HFFc6 (cell line): ENCODE measurements at places on chromosomes 6 and 20.

- H3K36me3 ChIP-seq = peaks cover 8% of the 10 kb centered on the region; the same call in 1 of the 2 replicates
- H3K27ac ChIP-seq = no peak overlapping the region
- H3K27me3 ChIP-seq = no peaks in the 10 kb centered on the region
- DNase-seq = no peak
These were observed 12.9 kb downstream of the FARS2 start for GRCh38 chr6:5274231-5274630.

- H3K4me3 ChIP-seq = peak overlapping the region; percentile 99
- H3K27ac ChIP-seq = peak overlapping the region; percentile 99
- peaks cover 31% of the 10 kb centered on the region for H3K4me1 ChIP-seq
- H3K27me3 ChIP-seq = peaks cover 17% of the 10 kb centered on the region
- H3K36me3 ChIP-seq = peaks cover 13% of the 10 kb centered on the region; the same call in 1 of the 2 replicates
These were observed 649 bp upstream of the RGL2 start for GRCh38 chr6:33299237-33299944.

DNA sequence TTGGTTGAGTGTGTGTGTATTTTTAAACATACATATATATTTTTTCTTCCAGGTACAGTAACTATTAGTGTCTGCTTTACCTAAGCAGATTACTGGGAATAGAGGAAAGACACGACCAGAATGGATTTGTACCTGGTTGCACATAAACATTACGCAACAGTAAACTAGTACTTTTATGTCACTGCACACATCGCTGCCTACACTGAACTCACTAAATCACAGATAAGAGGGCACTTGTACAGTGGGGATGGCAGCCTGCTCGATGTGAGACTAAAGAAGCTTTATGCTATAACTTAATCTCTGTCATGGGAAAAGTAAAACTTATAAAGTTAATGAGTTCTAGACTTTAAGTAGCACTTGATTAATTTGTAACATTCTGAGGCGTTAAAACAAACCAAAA lies 89.5 kb upstream of the SIM1 start:
- no peaks in the 10 kb centered on the region; the same call in 1 of the 2 replicates for H3K27me3 ChIP-seq
- no peak overlapping the region for H3K4me3 ChIP-seq
- H3K4me1 ChIP-seq = peaks cover 36% of the 10 kb centered on the region
- peaks cover 12% of the 10 kb centered on the region; the same call in 1 of the 2 replicates for H3K36me3 ChIP-seq
- no peak for DNase-seq
- no peak overlapping the region for H3K27ac ChIP-seq

DNA sequence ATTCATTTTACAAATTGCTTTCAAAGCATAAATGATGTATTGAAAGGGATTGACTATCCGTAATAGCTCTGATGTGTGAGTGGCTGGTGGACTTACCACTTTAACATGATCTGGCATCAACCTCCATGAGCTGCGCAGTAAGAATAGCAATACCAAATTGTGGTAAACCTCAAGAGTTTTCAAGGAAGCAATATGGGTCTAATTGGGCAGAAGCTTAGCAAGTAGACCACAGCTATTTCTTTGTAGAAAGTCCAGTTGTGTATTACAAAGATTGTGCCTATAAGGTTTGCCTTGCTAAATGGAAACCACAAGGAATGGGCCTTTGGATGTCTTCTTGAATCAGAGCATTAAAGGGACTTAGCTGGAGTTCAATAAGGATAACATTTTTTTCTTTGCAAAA lies 736.6 kb downstream of the KIF16B start:
- no peak for DNase-seq
- H3K27me3 ChIP-seq = no peaks in the 10 kb centered on the region; the same call in 1 of the 2 replicates
- no peaks in the 10 kb centered on the region for H3K4me1 ChIP-seq
- H3K36me3 ChIP-seq = no peaks in the 10 kb centered on the region

- H3K4me1 ChIP-seq = no peaks in the 10 kb centered on the region
- peaks cover 16% of the 10 kb centered on the region for H3K27me3 ChIP-seq
- H3K27ac ChIP-seq = no peak overlapping the region
These were observed 24.0 kb upstream of the NPBWR2 start for GRCh38 chr20:64131406-64131805.

GRCh38 chr20:21228511-21228910 lies 74.6 kb upstream of the XRN2 start:
- peaks cover 27% of the 10 kb centered on the region for H3K4me1 ChIP-seq
- no peak overlapping the region for H3K4me3 ChIP-seq
- no peaks in the 10 kb centered on the region for H3K36me3 ChIP-seq
- H3K27me3 ChIP-seq = no peaks in the 10 kb centered on the region

DNA sequence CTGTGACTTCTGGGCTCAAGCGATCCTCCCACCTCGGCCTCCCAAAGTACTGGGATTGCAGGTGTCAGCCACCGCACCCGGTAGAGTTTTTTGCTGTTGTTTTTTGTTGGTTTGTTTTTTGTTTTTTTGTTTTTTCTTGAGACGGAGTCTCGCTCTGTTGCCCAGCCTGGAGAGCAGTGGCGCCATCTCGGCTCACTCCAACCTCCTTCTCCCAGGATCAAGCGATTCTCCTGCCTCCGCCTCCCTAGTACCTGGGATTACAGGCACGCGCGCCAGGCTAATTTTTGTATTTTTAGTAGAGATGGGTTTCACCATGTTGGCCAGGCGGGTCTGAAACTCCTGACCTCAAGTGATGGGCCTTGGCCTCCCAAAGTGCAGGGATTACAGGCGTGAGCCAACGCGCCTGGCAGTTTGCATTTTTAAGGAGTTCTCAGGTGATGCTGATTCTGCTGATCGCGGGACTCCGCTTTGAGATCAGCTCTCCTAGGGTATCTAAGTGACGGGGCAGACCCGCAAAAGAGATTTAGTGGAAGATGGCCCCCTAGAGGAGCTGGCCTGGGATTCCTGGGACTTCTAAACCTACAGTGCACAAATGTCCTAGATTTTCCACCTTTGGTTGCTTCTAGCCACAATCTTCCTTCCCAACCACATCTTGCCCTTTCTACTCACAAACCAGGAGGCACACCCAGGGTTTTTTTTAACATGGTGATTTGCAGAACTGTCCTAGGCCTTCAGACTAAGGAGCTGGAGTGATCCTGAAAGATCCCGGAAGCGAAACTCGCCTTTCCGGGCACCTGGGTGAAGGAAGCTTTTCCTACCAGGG lies 45.2 kb downstream of the DPPA5 start:
- peak overlapping the region; percentile 97 for H3K27ac ChIP-seq
- DNase-seq = no peak
- no peaks in the 10 kb centered on the region; the same call in 1 of the 2 replicates for H3K27me3 ChIP-seq

DNA sequence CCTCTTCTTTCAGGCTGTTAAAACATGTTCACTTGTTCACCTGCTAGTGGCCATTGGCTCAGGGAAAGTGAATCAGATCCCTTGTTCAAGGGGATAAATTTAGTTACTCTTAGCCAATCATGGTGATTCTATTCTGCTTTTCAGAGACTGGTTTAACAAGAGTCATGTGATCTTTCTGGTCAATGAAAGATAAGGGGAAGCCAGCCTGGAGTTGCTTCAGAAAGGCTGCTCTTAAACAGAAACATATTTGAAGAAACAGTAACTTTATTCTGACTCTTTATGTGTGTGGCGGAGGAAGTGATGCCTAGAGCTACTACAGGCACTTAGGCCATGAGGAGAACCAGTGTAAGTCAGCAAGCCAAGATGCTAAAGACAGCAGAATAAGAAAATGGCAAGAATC lies 28.1 kb upstream of the AHI1 start:
- no peak overlapping the region for H3K27ac ChIP-seq
- peaks cover 2% of the 10 kb centered on the region; the same call in 1 of the 2 replicates for H3K27me3 ChIP-seq
- H3K4me3 ChIP-seq = no peak overlapping the region
- peaks cover 27% of the 10 kb centered on the region for H3K4me1 ChIP-seq
- DNase-seq = no peak

- no peak for DNase-seq
- peaks cover 9% of the 10 kb centered on the region for H3K36me3 ChIP-seq
- H3K4me1 ChIP-seq = peaks cover 36% of the 10 kb centered on the region
These were observed 89.9 kb downstream of the TULP4 start for GRCh38 chr6:158402184-158402583.

- peak overlapping the region; percentile 81 for H3K27ac ChIP-seq
- H3K27me3 ChIP-seq = no peaks in the 10 kb centered on the region
- H3K4me1 ChIP-seq = peaks cover 96% of the 10 kb centered on the region
- H3K36me3 ChIP-seq = peaks cover 9% of the 10 kb centered on the region
- peak overlapping the region; percentile 59 for H3K4me3 ChIP-seq
These were observed 607.3 kb upstream of the CITED2 start for GRCh38 chr6:139981768-139982181.

- DNase-seq = no peak
- H3K36me3 ChIP-seq = no peaks in the 10 kb centered on the region
- no peaks in the 10 kb centered on the region for H3K4me1 ChIP-seq
These were observed 16.7 kb upstream of the NCOA6 start for GRCh38 chr20:34842143-34842542.

GRCh38 chr20:7806831-7807230 lies 133.4 kb downstream of the HAO1 start:
- no peaks in the 10 kb centered on the region for H3K27me3 ChIP-seq
- H3K4me1 ChIP-seq = no peaks in the 10 kb centered on the region
- H3K36me3 ChIP-seq = no peaks in the 10 kb centered on the region
- no peak overlapping the region for H3K27ac ChIP-seq

GRCh38 chr6:18931086-18931485 lies 543.9 kb downstream of the RNF144B start:
- DNase-seq = no peak
- peaks cover 1% of the 10 kb centered on the region; the same call in 1 of the 2 replicates for H3K27me3 ChIP-seq
- H3K4me3 ChIP-seq = no peak overlapping the region

GRCh38 chr20:61765871-61766654 lies 299.6 kb downstream of the TAF4 start:
- H3K27me3 ChIP-seq = peaks cover 2% of the 10 kb centered on the region; the same call in 1 of the 2 replicates
- H3K4me3 ChIP-seq = no peak overlapping the region
- H3K27ac ChIP-seq = no peak overlapping the region
- no peak for DNase-seq
- H3K36me3 ChIP-seq = no peaks in the 10 kb centered on the region
- H3K4me1 ChIP-seq = no peaks in the 10 kb centered on the region

- peak overlapping the region; percentile 96 for H3K27ac ChIP-seq
- H3K4me1 ChIP-seq = peaks cover 71% of the 10 kb centered on the region
These were observed 32.7 kb downstream of the ILRUN start for GRCh38 chr6:34663831-34664255.

- peak overlapping the region; percentile 31; the same call in 1 of the 2 replicates for H3K4me3 ChIP-seq
- H3K4me1 ChIP-seq = no peaks in the 10 kb centered on the region
- no peaks in the 10 kb centered on the region for H3K36me3 ChIP-seq
These were observed 19.7 kb upstream of the MTCL3 start for GRCh38 chr6:127538750-127539264.

GRCh38 chr20:38812709-38813573 lies 7.4 kb downstream of the PPP1R16B start:
- peaks cover 35% of the 10 kb centered on the region for H3K27me3 ChIP-seq
- H3K4me1 ChIP-seq = no peaks in the 10 kb centered on the region
- no peak for DNase-seq
- H3K27ac ChIP-seq = no peak overlapping the region
- no peaks in the 10 kb centered on the region for H3K36me3 ChIP-seq

DNA sequence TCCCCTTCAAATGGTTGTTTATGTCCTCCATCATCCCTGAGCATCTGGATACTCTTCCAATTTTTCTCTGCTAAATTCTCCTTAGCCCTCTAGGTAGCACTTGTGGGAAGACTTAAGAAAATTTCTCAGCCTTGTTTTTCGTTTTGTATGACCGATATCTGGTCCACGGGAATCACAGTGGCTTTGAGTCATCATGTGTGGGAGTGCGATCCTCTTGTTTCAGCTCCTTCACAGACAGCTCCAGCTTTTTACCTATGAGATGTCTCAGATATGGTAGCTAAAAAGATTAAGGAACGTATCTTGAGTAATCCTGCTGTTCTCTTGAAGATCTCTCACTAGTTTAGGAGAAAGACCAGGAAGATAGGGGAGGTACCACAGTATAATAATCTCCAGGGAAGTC lies 196.1 kb downstream of the GRM1 start:
- peaks cover 1% of the 10 kb centered on the region; the same call in 1 of the 2 replicates for H3K27me3 ChIP-seq
- no peak for DNase-seq
- H3K36me3 ChIP-seq = no peaks in the 10 kb centered on the region
- H3K4me3 ChIP-seq = no peak overlapping the region
- H3K4me1 ChIP-seq = no peaks in the 10 kb centered on the region
